HEK293T (cell line): ENCODE measurements at places on chromosomes 11 and 22.

DNA sequence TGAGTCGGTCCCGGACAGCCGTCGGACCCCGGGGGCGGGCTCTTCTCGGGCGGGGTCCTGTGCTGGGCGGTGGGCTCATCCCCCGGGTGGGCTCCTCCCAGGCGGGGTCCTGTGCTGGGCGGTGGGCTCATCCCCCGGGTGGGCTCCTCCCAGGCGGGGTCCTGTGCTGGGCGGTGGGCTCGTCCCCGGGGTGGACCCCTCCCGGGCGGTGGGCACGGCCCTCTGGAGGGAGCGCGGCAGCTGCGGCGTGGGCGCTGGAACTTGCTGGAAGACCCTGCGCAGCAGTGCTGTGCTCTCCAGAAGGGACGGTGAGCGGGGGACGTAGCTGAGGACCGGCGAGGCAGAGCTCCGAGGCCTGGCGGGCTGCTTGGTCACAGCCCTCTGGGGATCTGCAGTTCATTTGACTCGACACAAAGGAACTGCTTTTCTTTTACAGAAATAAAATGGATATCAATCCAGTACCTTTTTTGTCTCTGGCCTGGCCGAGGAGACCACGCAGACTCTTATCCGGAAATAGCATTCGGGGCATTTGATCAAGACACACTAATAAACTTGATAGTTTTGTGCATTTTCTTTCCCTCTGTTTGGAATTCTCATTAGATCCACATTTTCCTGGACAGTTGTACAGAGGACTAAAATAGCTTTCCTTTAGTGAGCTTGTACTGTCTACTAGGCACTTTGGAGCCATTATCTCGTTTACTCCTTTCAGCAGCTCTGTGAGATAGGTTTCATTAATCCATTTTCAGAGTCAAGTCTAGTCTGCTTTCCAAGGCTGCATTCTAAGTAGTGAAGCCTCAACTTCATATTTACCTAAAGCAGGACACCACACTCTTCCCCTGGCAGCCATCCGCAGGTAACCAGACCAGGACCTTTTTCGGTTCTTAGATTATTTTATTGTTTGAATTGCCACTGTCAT is 812 bp downstream of the JAM3 start:
- peak; percentile 50 for DNase-seq

DNA sequence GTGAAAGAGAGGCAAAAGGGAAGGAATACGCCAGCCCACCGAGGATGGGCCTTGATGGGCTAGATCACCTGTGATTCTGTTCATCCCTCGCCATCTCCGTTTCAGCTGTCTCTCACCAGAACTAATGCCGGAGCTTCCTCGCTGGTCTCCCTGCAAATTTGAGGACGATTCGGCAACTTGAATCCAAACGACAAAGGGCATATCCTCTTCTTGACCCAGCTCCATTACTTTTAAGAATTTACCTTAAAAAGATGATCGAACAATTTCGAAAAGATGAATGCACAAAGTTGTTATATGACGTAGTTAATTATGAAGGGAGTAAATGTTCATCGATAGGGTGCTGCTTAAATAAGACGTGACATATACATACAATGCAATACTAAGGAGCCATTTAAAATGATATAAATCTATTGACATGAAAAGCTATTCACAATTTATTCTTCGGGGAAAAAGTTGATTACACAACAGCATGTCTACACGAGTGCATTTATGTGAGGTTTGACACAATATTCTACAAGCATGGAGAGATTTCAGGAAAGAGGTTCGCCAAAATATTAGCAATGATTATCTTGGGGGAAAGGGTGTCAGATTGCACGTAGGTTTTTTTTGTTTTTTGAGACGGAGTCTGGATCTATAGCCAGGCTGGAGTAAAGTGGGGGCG is 937 bp upstream of the FAM168A start:
- DNase-seq, result no peak

- DNase-seq, result peak; percentile 91
Measured at GRCh38 chr22:35539910-35540594, 579 bp upstream of the RASD2 start.

- no peak for DNase-seq
Measured at GRCh38 chr11:76609736-76610370, 60.7 kb downstream of the LRRC32 start.

DNA sequence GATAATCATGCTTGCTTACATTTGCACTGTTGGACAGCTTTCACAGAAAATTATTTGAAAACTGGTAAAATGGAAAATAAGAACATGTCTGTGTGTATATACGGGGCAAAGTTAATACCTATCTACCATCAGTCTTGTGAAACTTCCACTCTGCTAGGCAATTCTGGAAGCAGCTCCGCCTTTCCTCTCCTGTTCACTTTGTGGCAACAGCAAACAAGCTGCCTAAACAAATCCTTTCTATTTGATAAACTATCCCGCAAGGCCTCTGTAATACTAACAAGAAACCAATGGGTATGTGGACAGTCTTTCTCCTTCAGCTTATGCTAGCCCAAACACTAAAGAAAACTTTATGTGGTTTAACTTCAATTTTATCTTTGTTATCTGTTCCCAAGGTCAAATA is 39.2 kb upstream of the RAPSN start:
- no peak for DNase-seq

GRCh38 chr11:107565219-107565937 is at the start of gene ALKBH8:
TSS of gene ALKBH8 (minus strand) at chr11:107565735. CDS start at chr11:107560893, 4,842 bp downstream.
- DNase-seq, result peak; percentile 81

DNA sequence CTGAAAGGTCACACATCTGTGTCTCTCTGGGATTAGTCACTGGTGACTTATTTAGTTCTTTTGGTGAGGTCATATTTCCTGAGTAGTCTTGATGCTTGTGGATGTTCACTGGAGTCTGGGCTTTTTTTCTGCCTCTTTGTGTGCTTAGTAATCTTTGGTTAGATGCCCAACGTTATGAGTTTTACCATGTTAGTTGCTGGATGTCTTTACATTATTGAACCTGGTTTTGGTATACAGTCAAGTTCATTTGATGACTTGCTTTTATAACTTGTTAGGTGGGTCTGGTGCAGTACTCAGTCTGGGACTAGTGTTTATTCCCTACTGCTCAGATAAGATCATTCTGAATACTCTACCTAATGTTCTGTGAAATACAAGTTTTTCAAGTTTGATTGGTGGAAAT is 26.2 kb upstream of the SLC37A2 start:
- no peak for DNase-seq

GRCh38 chr11:117495357-117495756 is 167.7 kb downstream of the CEP164 start:
- no peak for DNase-seq

DNA sequence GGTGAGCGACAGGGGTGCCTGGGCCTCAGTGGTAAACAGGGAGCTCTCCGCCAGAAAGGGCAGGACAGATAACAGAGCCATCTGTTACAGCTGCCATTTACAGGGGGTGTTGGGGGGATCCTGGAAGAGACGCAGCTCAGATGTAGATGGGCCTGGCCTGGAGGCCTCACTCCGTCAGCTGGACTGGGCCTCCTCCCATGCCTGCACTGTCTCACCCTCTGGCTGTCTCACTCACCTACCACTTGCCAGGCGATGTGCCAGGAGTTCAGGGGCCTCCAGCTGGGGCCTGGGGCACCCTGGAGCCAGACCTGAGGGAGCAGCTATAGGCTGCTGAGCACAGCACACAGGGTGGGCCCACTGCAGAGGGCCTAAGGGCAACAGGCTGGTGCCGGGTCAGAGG is 16.3 kb upstream of the SUSD2 start:
- no peak for DNase-seq

DNA sequence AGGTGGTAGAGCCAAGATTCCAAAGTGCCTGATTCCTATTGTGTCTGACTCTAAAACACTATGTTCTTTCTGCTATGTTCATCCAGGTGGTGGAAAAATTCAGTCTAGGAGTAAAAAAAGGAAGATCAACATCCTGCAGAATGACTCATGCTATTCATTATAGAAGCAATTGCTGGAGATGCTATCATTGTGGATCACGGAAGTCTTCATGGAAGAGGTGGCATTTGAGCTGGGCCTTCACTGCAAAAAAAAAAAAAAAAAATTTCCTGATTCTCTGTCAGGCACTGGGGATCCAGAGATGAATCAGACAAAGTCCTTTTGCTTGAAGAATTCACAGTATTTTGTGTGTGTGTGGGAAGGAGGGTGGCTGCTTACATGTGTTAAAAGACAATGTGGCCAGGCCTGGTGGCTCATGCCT is 1.4 kb upstream of the UVRAG start:
- no peak for DNase-seq

- no peak for DNase-seq
Measured at GRCh38 chr11:19955660-19956059, 204.6 kb downstream of the DBX1 start.

DNA sequence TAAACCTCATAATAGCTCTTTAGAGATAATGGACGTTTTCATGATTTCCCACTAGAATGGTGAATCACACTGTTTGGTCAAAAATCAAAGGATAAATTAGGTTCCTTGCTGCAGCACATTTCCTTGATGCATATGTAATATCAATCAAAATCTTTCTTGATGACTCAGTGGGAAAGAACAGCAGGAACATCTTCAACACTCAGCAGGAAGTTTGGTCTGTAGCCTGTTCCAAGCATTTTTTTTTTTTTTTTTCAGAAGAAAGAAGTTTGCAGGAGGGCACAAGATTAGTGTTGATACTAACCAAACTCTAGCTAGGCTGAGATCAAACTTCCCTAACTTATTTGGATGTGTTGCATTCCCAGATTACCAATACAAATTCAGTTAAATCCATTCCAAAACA is 1529.8 kb downstream of the FAM181B start:
- no peak for DNase-seq

GRCh38 chr11:31649129-31649966 is 139.8 kb downstream of the ELP4 start:
- no peak for DNase-seq

DNA sequence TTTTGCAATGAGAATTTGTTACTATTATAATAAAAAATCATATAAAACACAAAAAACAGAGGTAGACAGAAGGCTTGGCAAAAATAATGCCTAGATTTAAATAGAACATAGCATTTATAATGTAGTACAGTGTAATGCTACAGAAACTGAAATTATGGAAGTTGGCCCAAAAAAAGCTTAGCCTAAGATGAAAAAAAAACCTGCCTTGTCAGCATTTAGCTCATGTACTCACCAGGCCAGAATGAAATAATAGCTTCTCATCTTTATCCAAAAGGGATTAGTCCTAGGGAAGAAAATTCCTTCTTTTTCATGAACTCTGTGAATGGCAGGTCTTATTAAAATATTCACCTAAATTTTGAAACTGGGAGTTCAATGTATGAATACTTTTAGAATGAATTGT is 951.1 kb downstream of the LRRC4C start:
- no peak for DNase-seq

- no peak for DNase-seq
Measured at GRCh38 chr11:77144196-77144856, 16.3 kb downstream of the MYO7A start.
